ENCODE measurements at places on chromosomes 11 and 22.
A peak's percentile ranks its signal among the peaks of the same experiment; 100 is the strongest.

GRCh38 chr11:34345540-34345876 lies 12.3 kb downstream of the ABTB2 start:
- no peak for DNase-seq

DNA sequence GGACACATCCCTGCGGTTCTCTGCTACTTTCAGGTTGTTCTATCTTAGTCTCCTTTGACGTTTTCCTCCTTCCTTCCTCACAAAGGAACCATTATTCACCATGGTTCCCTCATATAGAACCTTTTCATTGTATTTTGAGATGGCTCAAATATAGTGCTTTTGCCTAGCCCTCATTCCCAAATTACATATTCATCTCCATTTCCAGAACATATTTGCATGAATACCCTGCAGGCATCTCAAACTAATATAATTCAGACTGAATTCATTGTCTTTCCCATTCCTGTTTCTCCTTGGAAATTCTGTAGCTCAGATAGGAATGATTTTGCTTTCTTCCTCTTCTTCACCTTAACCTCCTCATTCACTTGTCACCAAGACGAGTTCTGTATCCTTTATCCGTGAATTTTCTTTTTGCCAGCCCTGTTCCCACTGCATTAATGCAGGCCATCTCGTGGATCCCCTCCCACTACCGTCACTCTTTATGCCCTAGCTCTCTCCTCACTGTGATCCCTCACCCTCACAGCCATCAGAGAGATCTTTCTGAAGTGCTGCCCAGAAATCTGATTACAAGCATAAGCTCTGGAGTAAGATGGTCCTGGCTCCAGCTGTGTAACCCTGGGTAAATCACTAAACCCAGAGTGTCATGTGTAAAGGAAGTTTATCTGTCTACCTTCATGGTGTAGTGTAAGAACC lies 23.3 kb downstream of the PIWIL4 start:
- no peak for DNase-seq

- no peak for DNase-seq
Measured at GRCh38 chr11:19428206-19429002, 187.7 kb upstream of the E2F8 start.

DNA sequence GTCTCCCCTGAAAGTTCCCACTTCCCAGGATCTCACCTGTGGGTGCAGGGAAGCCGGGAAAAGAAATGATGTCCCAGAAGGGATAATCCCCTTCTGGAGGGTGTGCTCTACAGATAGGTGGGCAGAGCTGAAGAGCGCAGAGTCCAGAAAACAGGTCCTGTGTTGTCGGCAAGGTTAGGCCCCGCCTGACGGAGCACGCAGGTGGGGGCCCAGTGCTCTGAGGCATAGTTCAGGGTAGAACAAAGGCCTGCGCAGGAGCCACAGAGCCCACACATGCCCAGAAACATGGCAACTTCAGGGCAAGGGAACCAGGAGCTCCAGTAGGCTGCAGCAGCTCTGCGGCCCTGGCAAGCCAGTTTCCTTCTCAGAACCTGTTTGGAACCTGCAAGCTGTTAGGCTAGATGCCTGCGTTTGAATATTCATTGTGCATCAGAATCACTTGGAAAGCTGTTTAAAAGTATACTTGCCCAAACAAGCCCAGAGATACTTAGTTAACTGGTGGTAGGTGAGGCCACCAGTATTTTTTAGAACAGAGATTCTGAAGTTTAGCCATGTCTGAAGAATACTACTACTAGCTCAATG lies 386.6 kb downstream of the BUD13 start:
- DNase-seq = no peak

- DNase-seq = peak; percentile 58
Measured at GRCh38 chr11:109978895-109979294, 114.3 kb upstream of the ZC3H12C start.
